ENCODE measurements at places on chromosomes 2 and 18.

- H3K27me3 ChIP-seq, result no peaks in the 10 kb centered on the region
- H3K4me3 ChIP-seq, result no peak overlapping the region
- no peaks in the 10 kb centered on the region for H3K36me3 ChIP-seq
- no peak overlapping the region for H3K27ac ChIP-seq
- H3K4me1 ChIP-seq, result peaks cover 2% of the 10 kb centered on the region
- DNase-seq, result peak; percentile 42
Measured at GRCh38 chr2:233380132-233380895, 26.0 kb downstream of the DGKD start.

DNA sequence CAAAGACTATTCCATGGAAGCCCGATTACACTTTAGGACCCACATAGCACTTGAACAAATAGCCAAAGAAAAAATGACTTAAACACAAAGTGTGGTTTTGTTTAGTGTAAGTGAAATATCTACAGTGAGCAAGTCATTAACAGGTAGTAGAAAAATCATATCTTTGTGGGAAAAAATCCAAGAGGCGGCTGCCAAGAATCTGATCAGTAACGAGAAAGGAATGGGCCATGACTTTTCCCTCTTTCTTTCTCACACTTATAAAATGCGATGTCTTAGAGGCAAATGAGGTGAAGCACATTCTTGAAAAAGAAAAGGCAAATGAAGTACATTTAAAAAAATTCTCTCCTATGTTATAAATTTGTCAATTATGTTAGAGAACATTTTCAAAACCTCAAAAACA is 12.9 kb upstream of the GEMIN6 start:
- H3K36me3 ChIP-seq, result no peaks in the 10 kb centered on the region
- peak; percentile 79 for DNase-seq
- no peak overlapping the region for H3K4me3 ChIP-seq
- H3K27me3 ChIP-seq, result no peaks in the 10 kb centered on the region

GRCh38 chr2:98533547-98533946 is 74.8 kb downstream of the COA5 start:
- peaks cover 5% of the 10 kb centered on the region for H3K36me3 ChIP-seq
- no peaks in the 10 kb centered on the region for H3K4me1 ChIP-seq
- no peak for DNase-seq
- no peaks in the 10 kb centered on the region for H3K27me3 ChIP-seq

- H3K4me1 ChIP-seq, result peaks cover 2% of the 10 kb centered on the region
- H3K36me3 ChIP-seq, result no peaks in the 10 kb centered on the region
- DNase-seq, result peak; percentile 69
- H3K27me3 ChIP-seq, result no peaks in the 10 kb centered on the region
- no peak overlapping the region for H3K27ac ChIP-seq
- H3K4me3 ChIP-seq, result no peak overlapping the region
Measured at GRCh38 chr2:189492451-189492850, 51.2 kb downstream of the WDR75 start.

DNA sequence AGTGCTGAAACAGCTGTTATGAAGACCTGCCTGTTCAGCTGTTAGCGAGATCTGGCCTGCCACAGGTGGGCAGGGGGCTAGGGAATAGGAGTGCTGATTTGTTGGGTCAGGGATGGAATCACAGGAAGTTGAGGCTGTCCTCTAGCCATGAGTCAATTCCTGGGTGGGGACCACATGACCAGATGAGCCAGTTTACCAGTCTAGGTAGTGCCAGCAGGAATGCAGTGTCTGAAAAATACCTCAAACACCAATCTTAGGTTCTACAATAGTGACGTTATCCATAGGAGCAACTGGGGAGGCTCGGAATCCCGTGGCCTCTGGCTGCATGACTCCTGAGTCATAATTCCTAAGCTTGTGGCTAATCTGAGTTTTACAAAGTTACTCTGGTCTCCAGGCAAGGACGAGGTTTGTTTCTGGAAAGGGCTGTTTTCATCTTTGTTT is 44.9 kb downstream of the DYSF start:
- H3K4me1 ChIP-seq, result peaks cover 2% of the 10 kb centered on the region
- H3K27ac ChIP-seq, result no peak overlapping the region
- no peak overlapping the region for H3K4me3 ChIP-seq
- no peaks in the 10 kb centered on the region for H3K36me3 ChIP-seq
- DNase-seq, result peak; percentile 89

DNA sequence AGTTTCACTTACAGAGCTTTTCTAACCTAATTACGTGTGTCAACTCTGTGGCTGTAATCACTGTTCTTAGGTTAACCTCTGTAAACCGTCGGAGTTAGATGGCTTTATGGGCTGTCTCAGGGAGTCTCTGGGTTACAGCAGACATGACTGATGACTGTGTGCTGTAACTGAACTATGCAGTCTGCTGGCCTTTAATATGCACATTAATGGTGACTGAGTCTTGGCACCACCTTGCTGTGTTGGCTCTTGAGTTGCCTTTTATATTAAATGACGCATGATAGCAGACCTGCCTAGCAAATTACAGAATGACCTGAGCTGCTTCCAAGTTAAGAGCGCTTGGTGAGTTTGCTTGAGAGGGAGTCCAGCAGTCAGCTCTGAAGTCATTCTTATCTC is 90.1 kb downstream of the ACKR3 start:
- H3K36me3 ChIP-seq, result no peaks in the 10 kb centered on the region
- no peak overlapping the region for H3K27ac ChIP-seq
- no peak overlapping the region for H3K4me3 ChIP-seq
- H3K4me1 ChIP-seq, result peaks cover 10% of the 10 kb centered on the region
- peak; percentile 34 for DNase-seq

DNA sequence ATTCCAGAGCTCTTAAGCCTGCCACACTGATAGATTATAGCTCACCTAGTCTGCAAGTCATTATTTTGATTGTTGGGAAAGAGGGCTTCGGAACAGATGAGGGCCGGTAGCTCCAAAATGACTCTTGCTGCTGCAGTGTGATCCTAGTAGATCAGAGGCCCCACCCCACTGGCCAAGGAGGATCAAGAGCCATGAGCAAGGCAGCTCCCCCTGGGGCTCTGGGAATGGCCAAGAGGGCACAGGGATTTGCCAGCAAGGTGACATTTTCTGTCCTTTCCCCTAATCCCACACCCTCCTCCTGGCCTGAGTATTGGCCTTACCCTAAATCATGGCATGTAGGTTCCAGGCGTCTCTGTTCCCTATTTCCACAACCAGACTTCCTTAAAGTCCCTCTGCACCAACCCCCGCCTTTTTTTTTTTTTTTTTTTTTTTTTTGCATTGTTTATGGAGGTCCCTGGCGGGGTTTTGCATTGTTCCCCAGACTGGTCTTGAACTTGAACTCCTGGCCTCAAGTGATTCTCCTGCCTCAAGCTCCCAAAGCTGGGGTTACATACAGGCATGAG is 36.5 kb downstream of the EIF4E2 start:
- no peak overlapping the region for H3K27ac ChIP-seq
- no peaks in the 10 kb centered on the region for H3K36me3 ChIP-seq
- H3K27me3 ChIP-seq, result no peaks in the 10 kb centered on the region
- H3K4me3 ChIP-seq, result no peak overlapping the region

DNA sequence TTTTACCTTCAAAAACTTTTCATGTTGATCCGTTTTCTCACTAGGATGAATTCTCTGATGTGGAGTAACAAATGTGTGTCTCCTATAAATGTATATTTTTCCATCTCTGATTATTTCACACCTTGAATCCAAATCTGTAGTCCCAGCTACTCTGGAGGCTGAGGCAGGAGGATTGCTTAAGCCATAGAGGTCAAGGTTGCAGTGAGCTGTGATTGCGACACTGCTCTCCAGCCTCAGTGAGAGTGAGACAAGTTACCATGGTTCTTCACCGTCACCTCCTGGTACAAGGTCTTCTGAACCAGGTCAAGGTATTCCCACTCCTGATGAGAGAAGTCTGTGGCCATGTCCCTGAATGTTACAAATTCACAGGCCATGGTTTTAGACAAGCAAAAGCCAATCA is 15.1 kb downstream of the GMCL1 start:
- H3K27me3 ChIP-seq, result no peaks in the 10 kb centered on the region
- H3K4me1 ChIP-seq, result no peaks in the 10 kb centered on the region
- peaks cover 12% of the 10 kb centered on the region for H3K36me3 ChIP-seq
- no peak overlapping the region for H3K4me3 ChIP-seq

DNA sequence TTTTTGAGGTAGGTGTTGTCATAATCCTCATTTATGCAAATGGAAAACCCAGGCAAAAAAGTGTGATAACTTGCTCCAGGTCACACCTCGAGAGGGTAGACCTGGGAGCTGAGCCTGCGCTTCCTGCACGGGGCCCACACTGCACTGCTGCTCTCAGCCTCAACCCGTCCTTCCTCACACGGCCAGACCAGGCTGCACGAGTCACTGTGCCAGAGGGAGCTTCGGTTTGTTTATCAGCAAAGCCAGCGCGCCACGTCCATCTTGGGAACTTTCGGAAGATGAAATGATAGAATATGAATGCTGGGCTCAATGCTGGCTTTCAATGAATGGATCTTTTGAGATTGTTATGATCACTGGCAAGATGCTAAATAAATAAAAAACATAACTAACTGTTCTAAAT is 14.4 kb downstream of the COPS9 start:
- no peak overlapping the region for H3K4me3 ChIP-seq
- no peak overlapping the region for H3K27ac ChIP-seq
- no peaks in the 10 kb centered on the region for H3K4me1 ChIP-seq
- DNase-seq, result no peak

DNA sequence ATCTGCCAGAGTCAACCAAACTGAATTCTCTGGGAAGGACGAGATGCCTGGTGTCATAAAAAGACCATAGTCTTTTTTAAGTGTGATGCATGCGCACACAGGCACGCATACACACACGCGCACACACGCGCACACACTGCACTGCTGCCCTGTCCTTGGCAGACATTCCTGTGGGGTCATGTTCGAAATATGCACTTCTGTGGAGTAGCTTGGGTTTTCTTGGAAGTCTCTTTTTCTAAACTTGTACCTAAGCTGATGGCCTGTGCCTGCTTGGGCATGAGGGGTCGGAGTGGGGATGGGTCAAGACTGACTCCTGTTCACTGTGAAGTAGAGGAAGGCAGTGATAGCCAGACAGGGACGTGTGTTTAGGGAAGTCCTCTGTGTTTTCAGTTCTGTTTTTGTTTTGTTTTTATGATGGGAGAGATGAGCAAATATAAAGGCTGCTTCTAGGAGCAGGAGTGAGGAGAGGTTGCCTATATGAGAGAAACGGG is 4.0 kb upstream of the RMC1 start:
- H3K27ac ChIP-seq, result peak overlapping the region; percentile 34
- peak; percentile 71 for DNase-seq
- H3K4me1 ChIP-seq, result peaks cover 10% of the 10 kb centered on the region

DNA sequence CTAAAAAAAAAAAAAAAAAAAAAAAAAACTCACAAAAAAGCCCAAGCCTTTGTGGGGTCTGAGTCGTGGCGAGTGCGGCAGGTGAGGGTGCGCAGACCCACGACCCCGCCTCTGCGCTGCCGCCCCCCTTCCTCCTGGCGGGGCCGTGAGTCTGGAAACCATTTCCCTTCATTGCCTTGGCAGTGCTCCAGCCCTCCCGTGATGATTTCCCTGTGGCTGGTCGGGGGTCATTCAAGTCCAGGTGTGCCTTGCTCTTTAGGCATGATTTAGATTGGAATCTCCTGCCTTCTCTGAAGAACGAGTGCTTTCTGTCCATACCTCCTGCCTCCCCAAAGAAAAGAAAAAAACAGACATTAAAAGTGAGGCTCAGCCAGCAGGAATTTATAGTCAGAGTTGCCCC is 161.8 kb downstream of the FAM210A start:
- H3K4me1 ChIP-seq, result no peaks in the 10 kb centered on the region
- no peak for DNase-seq
- H3K27me3 ChIP-seq, result no peaks in the 10 kb centered on the region
- H3K36me3 ChIP-seq, result no peaks in the 10 kb centered on the region
- H3K27ac ChIP-seq, result no peak overlapping the region

GRCh38 chr2:213545481-213545880 is 261.2 kb downstream of the SPAG16 start:
- no peaks in the 10 kb centered on the region for H3K4me1 ChIP-seq
- H3K27me3 ChIP-seq, result no peaks in the 10 kb centered on the region
- no peak overlapping the region for H3K27ac ChIP-seq
- no peak for DNase-seq
- no peak overlapping the region for H3K4me3 ChIP-seq

DNA sequence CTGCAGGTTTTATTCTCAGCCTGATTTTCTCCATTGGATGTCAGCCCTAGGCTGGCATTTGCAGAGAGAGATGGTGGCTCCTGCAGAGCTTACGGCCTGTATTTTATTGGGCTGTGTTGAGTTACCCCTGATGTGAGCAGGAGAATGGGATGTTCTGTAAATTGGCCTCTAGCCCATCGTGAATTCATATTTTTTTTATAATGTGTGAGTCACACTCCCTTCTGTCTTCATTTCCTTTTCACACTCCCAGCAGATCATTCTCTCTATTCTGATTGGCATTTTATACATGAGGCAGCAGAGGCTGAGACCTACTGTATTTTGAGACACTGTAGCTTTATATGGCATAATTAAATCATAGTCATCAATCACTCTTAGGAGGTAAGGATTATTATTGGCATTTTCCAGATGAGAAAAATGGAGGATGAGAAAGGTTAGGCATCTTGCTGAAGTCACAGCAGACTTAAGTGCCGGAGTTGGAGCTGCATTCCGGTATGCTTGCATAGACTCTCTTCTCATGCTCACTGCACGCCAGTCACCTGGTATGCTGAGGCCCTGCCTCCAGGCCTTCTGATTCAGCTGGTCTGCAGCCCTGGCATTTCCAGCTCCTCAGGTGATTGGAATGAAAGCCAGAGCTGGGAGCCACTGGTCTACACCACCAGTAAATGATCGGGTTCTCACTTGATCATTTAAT is 142.4 kb downstream of the NEDD4L start:
- H3K36me3 ChIP-seq, result no peaks in the 10 kb centered on the region
- no peak overlapping the region for H3K27ac ChIP-seq
- H3K4me3 ChIP-seq, result no peak overlapping the region
- no peaks in the 10 kb centered on the region for H3K27me3 ChIP-seq
- peaks cover 16% of the 10 kb centered on the region for H3K4me1 ChIP-seq
- peak; percentile 91 for DNase-seq

- no peak overlapping the region for H3K27ac ChIP-seq
- peaks cover 20% of the 10 kb centered on the region for H3K27me3 ChIP-seq
- no peaks in the 10 kb centered on the region for H3K36me3 ChIP-seq
- no peak overlapping the region for H3K4me3 ChIP-seq
- H3K4me1 ChIP-seq, result no peaks in the 10 kb centered on the region
Measured at GRCh38 chr2:230942920-230943896, 18.2 kb upstream of the GPR55 start.

DNA sequence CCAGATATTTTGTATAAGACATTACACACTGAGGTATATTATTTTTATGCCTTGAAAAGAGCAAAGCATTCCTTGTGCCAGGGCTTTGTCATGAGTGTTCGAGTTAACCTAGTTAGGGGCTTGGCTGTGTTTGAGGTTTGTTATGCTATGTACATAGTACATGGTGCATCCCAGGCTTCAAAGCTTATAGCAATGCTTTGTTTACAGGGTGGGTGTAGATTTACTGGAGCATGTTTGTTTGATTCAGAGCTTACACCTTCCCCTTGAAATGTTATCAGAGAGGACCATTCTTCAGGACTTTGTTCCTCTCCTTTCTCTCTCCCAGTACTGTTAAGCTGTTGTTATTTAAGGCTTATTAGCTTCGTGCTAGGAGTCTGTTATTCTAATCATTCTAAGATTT is 738.7 kb upstream of the LRRTM4 start:
- DNase-seq, result no peak
- H3K36me3 ChIP-seq, result no peaks in the 10 kb centered on the region
- H3K27me3 ChIP-seq, result no peaks in the 10 kb centered on the region
- H3K27ac ChIP-seq, result no peak overlapping the region

- no peaks in the 10 kb centered on the region for H3K36me3 ChIP-seq
- no peak for DNase-seq
- H3K27me3 ChIP-seq, result no peaks in the 10 kb centered on the region
Measured at GRCh38 chr2:175476374-175476773, 294.9 kb upstream of the ATP5MC3 start.

- no peak overlapping the region for H3K27ac ChIP-seq
- H3K27me3 ChIP-seq, result no peaks in the 10 kb centered on the region
- H3K36me3 ChIP-seq, result no peaks in the 10 kb centered on the region
- H3K4me3 ChIP-seq, result no peak overlapping the region
- no peak for DNase-seq
- H3K4me1 ChIP-seq, result no peaks in the 10 kb centered on the region
Measured at GRCh38 chr18:34548120-34548972, 161.8 kb upstream of the DTNA start.

All from IMR-90 (cell line).